ENCODE measurements at places on chromosomes 16 and 17.

GRCh38 chr17:44779211-44780025 lies 20.6 kb downstream of the ADAM11 start:
- DNase-seq = peak; percentile 80

- no peak for DNase-seq
Measured at GRCh38 chr16:678209-678857, 1.9 kb upstream of the STUB1 start.

- no peak for DNase-seq
Measured at GRCh38 chr16:17370731-17371285, 100.0 kb downstream of the XYLT1 start.

DNA sequence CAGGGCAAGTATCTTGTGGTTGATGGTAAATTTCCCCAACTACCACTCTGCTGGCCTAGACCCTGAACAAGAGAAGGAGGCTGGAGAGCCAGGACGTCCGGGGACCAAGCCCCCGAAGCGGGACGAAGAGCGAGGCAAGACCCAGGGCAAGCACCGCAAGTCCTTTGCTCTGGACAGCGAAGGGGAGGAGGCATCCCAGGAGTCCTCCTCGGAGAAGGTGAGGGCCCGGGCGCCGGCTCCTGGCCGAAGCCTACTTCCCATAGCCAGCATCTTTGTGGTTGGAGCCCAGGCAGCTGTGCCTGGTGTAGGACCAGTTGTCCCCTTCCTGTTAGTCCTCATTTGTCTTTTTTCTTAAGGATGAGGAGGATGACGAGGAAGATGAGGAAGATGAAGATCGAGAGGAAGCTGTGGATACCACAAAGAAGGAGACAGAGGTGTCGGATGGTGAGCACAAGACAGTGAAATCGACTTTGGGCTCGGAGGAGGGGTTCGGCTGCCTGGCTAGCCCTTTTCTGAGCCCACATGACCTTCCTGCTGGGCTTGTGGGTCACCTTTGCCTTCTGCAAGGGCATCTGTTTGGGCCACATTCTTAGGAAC lies 11.8 kb downstream of the SETD1A start:
- DNase-seq = no peak

DNA sequence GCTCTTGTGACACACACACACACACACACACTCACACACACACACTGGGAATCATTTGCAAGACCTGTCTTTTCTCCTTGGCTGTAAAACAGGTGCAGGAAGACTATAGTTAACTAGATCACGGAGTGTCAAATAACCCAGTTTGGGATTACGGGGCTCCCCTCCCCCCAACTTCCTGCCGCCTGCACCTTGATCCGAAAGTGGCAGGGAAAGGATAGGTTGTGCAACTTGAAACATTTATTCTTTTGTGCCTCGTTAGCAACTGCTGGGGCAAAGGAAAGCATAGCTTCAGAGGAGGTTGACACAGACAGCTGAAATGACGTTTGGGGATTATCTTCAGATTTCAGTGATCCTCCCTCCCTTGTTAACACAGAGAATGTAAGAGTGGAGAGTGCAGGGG lies 149.5 kb downstream of the NTN1 start:
- no peak for DNase-seq

GRCh38 chr17:260031-260791 lies 78.8 kb upstream of the DOC2B start:
- DNase-seq = no peak

DNA sequence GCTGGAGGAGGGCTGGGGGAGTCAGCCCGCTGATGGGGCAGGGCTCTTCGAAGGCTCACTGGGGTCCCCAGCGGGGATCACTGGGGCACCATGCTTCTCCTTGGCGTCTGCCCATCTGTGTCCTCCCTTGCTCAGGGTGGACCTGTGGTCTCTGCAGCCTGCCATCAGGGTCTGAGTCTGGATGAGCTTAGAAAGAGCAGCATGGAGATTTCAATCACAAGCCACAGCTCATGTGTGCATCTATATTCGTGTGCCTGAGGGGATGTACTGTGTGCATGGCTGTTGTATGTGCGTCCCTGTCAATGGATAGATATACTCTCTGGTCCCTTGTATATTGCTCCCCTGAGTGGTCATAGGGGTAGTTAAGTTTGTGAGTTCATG lies 126.6 kb upstream of the SDK2 start:
- no peak for DNase-seq

- DNase-seq = no peak
Measured at GRCh38 chr17:83160443-83161297, 81.3 kb downstream of the METRNL start.

DNA sequence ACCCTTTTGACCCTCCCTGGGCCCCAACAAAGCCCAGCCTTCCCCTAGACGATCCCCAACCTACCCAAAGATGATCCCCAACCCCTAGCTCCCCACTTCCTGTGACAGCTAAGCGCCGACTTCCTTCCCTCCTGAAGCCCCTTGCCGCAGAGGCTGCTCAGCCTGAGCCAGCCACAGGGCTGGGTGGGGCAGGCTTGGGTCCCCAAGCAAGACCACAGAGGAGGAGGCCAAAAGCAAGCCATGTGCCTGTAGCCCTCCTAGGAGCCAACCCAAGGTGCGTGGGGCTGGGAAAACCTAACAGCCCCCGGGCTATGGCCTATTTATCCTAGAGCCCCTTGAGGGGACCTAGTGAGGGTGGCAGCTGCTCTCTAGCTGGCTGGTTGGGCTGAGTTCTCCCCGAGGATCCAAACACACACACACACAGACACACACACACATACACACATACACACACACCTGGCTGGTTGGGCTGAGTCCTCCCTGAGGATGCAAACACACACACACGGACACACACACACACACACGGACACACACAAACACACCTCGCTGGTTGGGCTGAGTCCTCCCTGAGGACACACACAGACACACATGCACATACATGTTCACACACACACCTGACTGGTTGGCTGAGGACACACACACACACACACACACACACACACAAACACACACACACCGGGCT lies 4.8 kb downstream of the ARRB2 start:
- no peak for DNase-seq

- DNase-seq = no peak
Measured at GRCh38 chr17:50871364-50871763, 5.2 kb upstream of the TOB1 start.

GRCh38 chr16:78444-79150 lies 572 bp downstream of the MPG start:
- no peak for DNase-seq

DNA sequence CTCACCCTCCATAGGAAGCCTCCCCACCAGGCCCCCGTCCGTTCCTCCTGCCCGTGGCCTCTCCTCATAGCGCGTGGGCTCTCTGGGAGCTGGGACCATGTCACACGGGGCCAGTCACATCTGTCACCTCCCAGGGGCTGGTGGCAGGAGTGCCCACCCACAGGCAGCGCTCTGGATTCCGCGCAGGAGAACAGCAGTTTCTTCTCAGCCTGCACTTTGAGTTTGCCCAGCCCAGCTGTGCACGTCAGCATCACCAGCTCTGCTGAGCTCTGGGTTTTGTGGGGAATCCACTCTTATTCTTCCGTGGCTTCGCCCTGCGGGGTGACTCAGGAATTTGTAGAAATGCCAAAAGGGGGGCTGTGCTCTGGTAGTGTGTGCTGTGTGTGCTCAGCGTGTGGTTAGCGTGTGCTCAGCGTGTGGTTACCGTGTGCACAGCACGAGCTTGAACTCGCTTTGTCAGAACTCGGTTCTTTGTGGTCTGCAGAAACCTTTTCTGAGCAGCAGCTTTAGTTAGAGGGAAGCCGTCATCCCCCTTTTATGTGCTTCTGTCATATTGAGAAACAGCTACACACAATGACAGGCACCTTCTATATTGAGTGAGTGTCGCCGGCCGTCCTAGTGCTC lies 3.2 kb downstream of the ACSF3 start:
- DNase-seq = no peak

- no peak for DNase-seq
Measured at GRCh38 chr16:3122926-3123570, 10.7 kb downstream of the ZNF205 start.

DNA sequence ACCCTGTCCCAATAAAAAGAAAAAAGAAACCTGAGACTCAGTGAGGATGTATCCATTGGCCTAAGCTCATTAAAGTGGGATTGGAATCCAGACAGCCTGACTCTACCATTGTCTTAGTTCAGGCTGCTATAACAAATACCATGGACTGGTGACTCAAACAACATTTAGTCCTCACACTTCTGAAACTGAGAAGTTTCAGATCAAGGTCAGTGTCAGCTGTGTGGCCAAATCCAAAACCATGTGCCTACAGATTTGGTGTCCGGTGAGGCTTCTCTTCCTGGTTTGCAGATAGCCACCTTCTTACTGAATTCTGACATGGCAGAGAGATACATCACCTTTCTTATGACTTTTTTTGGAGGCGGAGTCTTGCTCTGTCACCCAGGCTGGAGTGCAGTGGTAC lies 53.3 kb upstream of the KDM8 start:
- DNase-seq = no peak

DNA sequence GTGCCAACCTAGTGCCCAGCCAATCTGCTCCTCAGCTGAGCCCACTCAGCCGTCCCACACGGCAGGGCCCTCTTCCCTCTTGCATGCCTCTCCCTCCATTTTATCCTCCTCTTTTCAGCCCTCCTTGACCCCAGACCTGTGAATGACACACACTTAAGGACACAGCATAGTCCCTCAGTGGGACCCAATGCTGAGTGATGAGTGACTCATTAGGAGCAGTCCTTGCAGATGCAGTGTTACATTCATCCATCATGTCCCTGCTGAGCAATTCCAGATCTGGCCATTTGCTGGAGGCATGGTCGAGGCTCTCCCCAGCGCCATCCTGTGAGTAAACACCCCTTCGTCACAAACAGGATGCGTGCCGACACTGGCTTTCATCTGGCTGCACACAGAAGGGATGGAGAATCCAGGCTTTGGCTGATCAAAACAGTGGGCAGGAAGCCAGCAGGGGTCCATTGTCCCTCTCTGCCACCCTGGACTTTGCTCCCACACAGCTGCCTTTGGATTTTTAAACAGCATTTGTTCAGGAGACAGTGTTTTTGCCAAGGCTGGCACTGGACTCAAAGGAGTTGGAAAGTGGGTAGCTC lies 122.6 kb downstream of the AXIN2 start:
- DNase-seq = no peak

DNA sequence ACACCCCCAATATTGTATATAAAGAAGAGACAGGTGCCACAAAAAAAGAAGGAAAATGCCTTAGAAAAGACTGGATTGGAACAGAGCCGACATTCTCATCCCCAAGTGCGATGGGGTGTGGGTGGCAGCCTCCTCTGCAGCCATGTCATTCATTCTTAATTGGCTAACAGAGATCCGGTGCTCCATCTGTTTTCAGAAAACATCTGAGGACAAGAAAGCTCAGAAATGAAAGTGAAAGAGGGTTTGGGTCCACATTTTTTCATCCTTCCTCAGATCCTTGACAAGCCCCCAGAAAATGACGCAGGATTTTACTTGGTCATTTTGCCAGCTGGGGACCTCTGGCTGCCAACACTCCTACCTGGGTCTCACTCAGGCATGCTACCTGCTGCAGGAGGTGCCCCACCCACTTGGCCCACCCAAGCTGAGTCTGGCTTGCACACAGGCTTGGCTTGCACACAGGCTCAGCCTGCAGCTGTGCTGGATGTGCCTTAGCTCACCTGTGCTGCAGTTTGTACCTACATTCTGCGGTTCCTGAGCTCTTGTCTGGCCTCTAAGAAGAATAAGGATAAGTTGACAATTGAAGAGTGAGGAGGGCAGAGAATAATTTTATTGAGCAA lies 21.9 kb downstream of the KIF2B start:
- DNase-seq = no peak

- DNase-seq = no peak
Measured at GRCh38 chr17:43176119-43176570, 5.1 kb downstream of the NBR1 start.

DNA sequence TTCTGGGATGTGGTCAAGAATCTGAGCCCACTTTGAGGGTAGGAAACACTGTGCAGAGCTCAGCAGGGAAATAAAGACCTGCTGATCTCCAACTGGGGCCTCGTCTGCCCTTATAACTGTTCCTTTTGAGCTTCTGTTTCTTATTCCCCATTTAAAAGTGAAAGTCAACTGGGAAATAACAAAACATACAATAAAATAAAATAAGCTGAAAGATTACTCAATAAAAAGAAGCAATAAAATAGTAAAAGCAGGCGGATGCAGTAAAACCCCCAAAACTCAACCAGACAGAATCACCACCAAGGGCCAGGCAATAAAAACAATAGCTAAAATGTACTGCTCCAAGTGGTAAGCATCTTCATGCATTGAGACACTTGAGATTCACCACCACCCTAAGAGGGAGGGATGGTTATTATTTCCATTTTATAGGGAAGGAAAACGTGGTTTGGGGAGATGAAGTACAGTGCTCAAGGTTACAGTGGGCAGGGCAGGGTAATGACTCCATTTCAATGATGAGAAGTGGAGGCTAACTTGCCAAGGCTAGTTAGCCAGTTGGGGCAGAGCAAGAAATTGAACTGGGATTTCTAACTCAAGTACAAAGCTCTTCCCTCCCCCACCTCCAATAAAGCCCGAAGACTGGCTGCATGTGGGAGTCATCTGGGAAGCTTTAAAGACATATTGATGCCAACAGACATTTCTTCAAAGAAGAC lies 6.4 kb upstream of the SPACA3 start:
- no peak for DNase-seq

- DNase-seq = peak; percentile 97
Measured at GRCh38 chr17:7329374-7329996, 350 bp upstream of the NEURL4 start.

- DNase-seq = no peak
Measured at GRCh38 chr16:57538235-57538721, 1.9 kb upstream of the CCDC102A start.

DNA sequence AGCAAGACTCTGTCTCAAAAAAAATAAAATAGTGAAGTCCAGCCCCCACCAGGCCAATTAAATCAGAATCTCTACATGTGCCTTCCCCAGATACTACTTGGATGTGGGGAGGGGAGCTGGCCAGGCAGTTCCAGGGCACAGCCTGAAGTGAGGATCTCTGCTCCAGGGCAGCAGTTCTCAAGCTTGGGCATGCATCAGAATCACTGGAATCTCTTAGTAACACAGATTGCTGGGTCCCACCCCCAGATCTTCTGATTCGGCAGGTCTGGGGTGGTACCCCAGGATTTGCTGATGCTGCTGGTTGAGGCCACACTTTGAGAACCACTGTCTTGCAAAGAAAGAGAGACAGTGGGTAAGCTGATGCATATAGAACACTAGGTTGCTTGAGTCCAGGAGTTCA lies 8.3 kb upstream of the CDH5 start:
- DNase-seq = no peak

GRCh38 chr17:17749025-17749772 lies 67.9 kb downstream of the RAI1 start:
- DNase-seq = no peak

- DNase-seq = no peak
Measured at GRCh38 chr17:13576661-13577526, 24.8 kb downstream of the HS3ST3A1 start.

- no peak for DNase-seq
Measured at GRCh38 chr16:69084289-69084688, 21.2 kb upstream of the HAS3 start.
